Epithelial cell of alveolus of lung (primary cell): ENCODE measurements at places on chromosomes 6 and 20. TPM values are rescaled to one million over a fixed set of nuclear protein-coding genes. Genes with fewer than 3 reads are reported as not detected.

Gene AKAP12
- 70.9 and 129 TPM in 2 replicates for total RNA-seq

Gene TEAD3
- total RNA-seq: 29.6 and 33.4 TPM in 2 replicates

Gene SPDEF
- total RNA-seq: 1.3 TPM in 1 of 2 replicates, not detected in the other

Gene USP49
- total RNA-seq: 0.65 and 2.9 TPM in 2 replicates

Gene PI3
- not detected in 2 replicates for total RNA-seq

Gene PGC
- total RNA-seq: 0.24 TPM in 1 of 2 replicates, not detected in the other

Gene CLDN20
- not detected in 2 replicates for total RNA-seq

Gene BTN1A1
- not detected in 2 replicates for total RNA-seq

Gene IL17A
- total RNA-seq: not detected in 2 replicates

Gene VARS2
- 14.1 and 14.5 TPM in 2 replicates for total RNA-seq

Gene FIG4
- 5.1 and 7.0 TPM in 2 replicates for total RNA-seq
